ENCODE measurements at places on chromosomes 4 and X.

- no peak for DNase-seq
These were observed 22.6 kb downstream of the CHRNA9 start for GRCh38 chr4:40357738-40358137.

GRCh38 chr4:184896868-184897715, 71.3 kb upstream of the ACSL1 start:
- no peak for DNase-seq

DNA sequence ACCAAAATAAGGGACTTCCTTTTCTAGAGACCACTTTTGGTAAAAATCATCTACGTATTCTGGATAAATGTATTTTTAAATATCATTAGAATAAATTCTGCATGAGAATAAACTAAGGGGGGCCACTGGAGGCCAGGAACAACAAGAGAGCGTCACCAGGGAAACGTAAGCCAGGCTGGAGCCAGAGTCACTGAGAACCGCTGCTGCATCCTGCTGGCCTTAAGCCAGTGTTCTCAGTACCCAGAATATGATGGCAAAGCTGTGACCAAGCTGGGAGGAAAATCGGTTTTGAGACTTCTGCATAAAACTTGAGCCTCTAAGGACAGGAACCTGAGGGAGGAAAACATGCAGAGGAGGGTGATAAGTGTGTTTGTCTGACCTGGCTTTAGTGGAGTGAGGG, 63.0 kb upstream of the FAM9A start:
- no peak for DNase-seq

GRCh38 chrX:8191022-8191421, 20.0 kb upstream of the VCX2 start:
- no peak for DNase-seq

- DNase-seq: no peak
These were observed 27.0 kb upstream of the LNX1 start for GRCh38 chr4:53618321-53618720.

- no peak for DNase-seq
These were observed 122.9 kb downstream of the PDLIM5 start for GRCh38 chr4:94574616-94575015.

- no peak for DNase-seq
These were observed 14.8 kb downstream of the TIGD2 start for GRCh38 chr4:89125901-89126782.

DNA sequence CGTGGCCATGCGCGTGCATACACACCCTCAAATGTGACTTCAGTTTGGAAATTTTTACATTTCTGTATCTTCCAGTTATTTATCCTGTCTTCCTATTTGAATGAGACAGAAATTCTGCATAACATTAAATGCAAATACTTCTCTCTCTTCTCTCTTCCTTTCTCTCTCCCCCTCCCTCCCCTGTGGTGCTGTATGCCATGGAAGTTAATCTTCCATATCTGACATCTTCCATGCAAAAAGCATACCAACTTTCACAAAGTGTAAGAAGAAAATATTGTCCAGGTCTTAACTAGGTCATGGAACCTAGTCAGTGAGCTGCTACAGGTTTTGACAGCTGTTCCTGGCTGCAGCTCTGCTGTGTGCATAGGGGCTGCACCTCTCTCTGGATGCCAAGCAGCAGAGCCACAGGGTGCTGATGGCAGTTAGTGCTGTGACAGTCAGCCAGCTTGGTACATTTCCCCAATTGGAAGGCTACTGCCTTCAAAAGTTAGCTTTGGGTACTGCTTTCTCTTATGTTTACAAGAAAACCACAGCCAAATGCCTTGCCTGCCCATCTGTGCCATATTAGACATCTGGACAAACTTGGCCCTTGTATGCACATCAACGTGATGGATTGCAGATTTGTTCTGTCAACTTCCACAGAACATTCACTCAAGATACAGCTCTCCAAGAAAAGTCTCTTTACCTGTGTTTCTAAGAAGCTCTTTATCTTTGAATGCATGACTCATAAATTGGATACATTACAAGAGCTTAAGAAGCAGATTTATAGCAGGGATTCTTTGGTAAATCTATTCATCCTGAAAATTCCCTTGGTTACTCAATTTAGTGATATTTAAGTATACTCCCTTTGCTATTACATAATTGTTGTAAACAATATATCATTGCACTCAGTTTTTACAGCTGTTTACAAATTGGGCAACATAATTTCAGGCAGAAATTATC, 623.8 kb downstream of the EPHA5 start:
- DNase-seq: no peak

GRCh38 chr4:108054025-108054638, 64.4 kb downstream of the HADH start:
- no peak for DNase-seq

GRCh38 chr4:36310793-36311192, 29.4 kb downstream of the DTHD1 start:
- DNase-seq: no peak

DNA sequence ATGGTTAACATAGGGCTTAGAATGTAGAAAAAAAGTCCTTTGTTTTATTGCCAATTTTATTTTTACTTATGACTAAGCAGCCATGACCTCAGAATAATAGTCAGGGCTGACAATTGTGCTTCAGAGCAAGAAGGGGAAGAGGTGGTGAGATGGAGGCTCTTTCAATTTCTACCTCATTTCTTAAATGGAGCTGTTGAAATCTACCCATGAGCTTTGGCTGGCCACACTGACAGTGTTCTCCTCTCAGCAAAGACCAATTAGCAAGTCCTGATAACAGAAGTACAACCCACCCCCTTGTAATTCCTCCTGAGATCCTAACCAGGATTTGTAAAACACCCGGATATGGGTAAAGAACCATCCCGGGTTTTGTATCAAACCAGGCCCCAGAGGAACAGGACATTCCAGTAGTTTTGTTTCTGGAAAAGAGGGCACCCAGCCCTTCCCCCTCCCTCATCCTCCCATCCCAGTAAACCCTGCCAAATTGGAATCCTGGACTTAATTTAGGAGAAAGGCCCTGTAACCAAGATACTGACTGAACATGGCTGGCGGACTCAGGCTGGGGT, at the start of gene HEPH:
Gene HEPH, plus strand, starts transcription at position 399 of the 563 bp plus-strand sequence. CDS start 6,324 bp downstream, outside the sequence.
- peak; percentile 63 for DNase-seq

DNA sequence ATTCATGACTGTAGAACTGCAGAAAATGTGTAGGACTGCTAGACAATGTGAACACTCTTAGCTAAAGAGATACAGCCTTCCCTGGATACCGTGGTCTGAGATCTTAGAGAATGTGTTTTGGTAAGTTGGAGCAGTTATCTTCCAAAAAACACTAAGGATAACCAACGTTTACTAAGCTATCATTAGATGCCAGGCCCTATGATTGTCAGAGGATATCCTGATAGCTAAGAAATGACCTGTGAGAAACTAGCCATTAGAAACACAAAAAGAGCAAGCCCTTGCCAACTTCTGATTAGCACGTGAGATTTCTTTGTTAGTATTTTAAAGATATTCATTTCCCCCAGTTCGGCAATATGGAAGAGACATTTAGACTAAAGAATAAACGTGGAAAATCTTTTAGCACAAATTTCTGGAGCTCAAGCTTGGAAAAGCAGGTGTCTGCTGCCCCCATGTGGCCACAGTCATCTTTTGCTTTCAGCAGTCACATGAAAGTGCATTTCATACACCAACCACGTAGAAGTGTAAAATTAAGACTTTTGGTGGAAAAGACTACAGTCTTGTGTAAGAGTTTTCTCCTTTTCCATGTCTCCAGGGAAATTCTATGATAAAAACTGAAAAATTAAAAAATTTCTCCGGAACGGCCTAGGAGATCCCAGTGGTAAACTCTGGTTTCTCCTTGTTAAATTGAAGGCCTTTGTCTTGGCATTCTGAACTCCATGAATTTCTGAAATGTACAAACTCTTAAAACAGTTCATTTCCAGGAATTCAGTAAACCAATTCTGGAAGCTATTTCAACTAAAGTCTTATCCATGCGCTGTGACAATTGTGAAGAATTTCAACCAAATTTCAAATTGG, 136.4 kb downstream of the ZNF674 start:
- peak; percentile 68 for DNase-seq

- DNase-seq: no peak
These were observed 39.1 kb downstream of the FUNDC1 start for GRCh38 chrX:44503560-44503959.

DNA sequence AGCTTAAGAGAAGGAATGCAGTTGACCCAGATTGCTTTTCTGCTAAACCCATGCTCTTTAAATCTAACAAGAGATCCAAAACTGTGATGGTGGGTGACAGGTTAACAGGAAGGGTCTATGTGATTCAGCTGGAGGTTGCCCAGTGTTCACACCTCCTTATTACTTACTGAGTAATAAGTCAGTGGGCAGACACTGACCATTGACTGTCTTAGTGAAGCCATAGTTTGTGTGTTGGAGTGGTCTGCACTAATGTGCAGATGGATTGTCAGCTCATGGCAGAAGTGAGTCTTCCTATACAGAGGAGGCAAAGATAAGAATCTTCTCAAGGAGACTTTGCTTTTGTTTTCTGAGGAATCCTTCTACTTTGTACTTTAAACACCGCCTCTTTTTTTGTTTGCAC, 15.2 kb upstream of the RUFY3 start:
- DNase-seq: peak; percentile 52

DNA sequence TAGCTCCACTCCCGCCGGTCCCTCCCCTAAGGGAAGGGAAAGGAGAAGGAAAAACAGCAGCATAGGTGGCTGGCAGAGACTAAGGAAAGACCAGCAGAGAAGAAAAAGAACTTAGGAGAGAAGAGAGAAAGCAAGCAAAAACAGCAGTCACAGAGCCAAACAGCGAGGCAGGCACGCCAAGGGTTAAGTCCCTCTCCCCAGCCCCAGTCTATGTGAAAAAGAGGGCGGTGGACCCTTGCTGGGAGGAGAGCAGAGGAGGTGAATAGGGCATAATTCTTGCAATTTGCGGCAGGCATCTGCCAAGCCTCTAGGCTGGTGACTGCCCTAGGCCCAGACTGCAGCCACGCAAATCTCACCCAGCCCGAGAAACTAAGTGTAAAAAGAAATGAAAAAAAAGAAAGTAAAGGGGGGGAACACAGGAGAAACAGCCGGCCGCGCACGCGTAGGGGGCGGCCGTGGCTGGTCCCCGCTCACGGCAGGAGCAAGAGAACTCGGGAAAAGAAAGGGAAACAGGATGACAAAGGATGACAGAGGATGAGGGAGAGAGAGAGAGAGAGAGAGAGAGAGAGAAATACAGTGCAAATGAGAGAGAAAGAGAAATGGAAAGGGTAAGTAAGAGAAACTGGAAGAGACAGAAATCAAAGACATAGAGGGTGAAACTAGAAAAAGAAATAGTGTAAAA, 48.6 kb downstream of the MAGEA9 start:
- DNase-seq: peak; percentile 54

DNA sequence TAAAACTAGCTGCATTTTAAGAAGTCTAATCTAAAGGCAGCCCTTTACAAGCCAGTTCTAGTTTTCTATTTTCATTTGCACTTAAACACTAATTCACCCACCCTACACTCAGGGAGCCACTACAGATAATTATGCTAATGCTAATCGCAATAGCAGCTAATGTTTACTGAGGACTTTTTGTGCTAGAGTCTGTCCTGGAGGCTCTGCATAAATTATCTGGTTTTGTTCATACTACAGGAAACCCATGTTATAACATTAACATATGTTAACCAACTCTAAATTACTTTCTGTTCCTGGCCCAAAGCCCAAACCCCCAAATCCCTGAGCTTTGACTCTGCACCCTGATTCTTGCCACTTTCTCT, 480 bp upstream of the RADX start:
- DNase-seq: peak; percentile 1

- no peak for DNase-seq
These were observed 24.5 kb downstream of the DDIT4L start for GRCh38 chr4:100165809-100166208.

- DNase-seq: peak; percentile 39
These were observed 2.0 kb downstream of the NCAPG start for GRCh38 chr4:17812801-17813200.

DNA sequence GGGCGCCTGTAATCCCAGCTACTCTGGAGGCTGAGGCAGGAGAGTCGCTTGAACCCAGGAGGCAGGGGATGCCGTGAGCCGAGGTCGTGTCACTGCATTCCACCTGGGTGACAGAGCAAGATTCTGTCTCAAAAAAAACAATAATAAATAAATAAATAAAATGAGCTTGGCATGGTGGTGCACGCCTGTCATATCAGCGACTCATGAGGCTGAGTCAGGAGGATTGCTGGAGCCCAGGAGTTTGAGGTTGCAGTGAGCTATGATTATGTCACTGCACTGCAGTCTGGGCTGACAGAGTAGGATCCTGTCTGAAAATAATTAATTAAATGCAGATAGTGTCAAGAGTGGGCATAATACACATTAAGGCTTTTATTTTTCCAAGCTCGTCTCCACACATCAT, 77.5 kb downstream of the DHRSX start:
- DNase-seq: peak; percentile 72

- peak; percentile 20 for DNase-seq
These were observed 200.5 kb downstream of the FAM133A start for GRCh38 chrX:93874554-93874953.

- no peak for DNase-seq
These were observed 128.4 kb upstream of the LIMCH1 start for GRCh38 chr4:41409594-41409895.

- DNase-seq: no peak
These were observed 16.3 kb upstream of the GIMD1 start for GRCh38 chr4:106384878-106385277.

DNA sequence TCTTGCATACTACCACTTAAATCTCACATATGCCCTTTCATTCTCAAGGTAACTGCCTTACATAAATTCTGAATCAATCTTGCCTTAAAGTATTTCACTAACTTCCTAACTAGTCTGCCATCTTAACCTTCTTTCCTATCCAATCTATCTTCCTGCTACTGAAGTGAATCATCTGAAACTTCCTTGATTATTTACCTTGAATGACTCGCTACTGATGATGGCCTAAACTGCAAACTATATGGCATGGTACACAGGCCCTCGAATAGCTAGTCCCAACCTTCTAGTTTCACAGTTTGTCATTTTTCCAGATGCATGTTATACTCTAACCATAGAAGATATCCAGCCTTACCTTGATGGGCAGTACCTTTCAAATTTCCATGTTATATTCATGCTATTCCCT, 19.9 kb downstream of the PHKA1 start:
- no peak for DNase-seq

- DNase-seq: no peak
These were observed 33.5 kb downstream of the SCD5 start for GRCh38 chr4:82765134-82765533.

DNA sequence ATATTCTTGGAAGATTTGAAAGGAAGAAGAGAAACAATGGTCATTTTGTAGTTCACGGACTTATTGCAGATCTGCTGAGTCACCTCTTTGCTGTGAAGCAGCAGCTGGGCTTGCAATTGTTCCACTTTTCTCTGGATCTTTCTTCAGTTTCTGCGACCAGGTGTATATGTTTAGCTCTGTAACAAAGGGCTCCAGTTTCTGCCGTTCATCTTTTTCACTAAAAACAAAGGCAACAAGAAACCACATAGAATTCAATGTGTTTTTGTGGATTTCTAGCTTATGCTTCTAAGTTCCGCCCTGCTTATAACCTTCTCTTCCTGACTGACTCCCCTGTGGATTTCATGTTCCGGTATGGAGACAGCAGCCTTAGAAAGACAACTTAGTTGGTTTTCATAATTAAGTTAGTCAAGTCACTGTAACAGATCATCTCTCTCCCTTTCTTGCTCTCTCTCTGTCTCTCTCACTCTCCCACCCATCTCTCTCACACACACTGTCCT, 121.6 kb upstream of the EPHA5 start:
- peak; percentile 15 for DNase-seq

- DNase-seq: no peak
These were observed 119.2 kb downstream of the EFNB1 start for GRCh38 chrX:68947882-68948605.

Measured in GM23248 (cell line).